ENCODE measurements at places on chromosomes 4 and X. TPM values are rescaled to one million over a fixed set of nuclear protein-coding genes. Genes with fewer than 3 reads are reported as not detected.

DNA sequence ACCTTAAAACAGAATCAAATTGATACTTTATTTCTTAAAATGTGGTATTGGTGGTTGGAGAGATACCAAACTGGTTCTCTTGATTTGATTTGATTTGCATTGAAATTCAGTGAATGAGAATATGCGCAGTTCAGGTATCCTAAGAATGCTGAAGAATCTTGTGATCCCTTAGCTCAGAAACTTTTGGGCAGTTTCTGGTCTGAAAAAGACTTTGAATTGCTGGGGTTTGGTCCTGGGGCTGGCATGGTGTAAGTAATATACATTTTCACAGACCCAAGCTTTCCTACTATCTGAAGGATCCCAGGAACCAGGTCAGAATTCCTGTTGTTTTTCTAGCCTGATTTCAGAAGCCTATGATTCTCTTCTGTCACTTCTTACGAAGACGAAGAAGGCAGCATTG is 6.6 kb downstream of the RAB33B start:
- no peak for DNase-seq

- DNase-seq, result no peak
Observed at GRCh38 chr4:36206012-36206411, 38.3 kb downstream of the ARAP2 start.

DNA sequence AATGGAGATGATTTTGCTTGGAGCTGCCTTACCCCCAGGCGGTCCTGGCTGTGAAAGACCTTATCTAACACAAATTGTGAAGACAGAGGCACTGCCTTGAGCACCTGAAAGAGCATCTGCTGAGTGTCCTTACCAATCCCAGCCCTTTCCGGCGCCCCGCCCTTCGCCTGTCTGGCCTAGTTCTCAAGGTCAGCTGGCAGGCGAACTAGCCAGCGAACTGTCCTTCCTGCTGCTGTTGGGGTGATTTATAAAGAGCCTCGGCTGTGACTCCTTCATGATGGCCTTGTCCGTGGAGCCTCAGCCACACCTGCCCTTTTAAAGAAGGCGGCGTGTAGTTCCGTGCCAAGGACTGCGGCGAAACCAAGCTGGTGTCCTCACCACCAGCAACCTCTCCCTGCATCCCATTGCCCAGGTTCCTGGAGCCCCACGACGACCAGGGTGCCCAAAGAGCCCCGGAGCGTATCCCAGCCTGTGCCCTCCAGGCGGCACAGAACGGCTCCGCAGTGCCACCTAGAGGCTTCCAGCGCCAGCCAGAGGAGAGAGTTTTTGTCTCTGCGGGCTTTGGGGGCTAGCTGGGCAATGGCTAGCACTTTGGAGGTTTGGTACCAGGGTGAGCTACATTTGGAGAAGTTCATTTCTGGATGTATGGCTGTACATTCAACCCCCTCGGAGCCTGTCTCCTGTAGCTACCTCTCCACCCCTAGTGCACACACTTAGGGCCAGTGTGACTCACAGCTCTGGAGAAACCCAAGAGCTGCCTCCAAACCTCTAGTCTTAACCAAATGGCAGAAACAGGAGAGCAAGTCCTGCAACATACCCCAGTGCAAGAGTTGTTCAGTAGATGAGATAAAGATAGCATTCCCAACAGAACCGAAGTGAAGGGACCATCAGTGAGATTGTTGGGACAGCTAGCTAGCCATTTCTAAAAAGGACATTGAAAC is 36.8 kb upstream of the VMA21 start:
- peak; percentile 51 for DNase-seq

- no peak for DNase-seq
Observed at GRCh38 chrX:109848461-109849050, 115.5 kb upstream of the ACSL4 start.

DNA sequence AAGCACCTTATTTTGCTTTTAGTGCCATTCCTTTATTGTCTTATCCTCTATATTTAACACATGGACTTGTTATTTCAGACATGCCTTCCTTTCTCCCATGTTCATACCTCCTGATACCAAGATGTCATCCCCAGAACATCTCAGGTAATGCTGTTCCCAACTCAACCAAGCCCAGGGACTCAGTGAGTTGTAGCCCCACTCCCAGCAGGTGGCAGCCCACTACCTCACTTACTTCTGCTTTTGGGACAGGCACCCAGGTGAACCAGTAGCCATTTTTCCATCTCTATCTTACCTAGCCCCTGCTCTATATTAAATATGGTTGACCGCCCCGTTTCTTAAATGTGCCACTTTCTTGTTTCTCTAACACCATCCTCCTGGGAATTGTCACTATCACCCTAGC is 199.0 kb downstream of the DCHS2 start:
- DNase-seq, result peak; percentile 4

The ERAS gene
- 0.47 TPM for total RNA-seq

The MAGEB2 gene
- total RNA-seq, result not detected

The TEX13B gene
- total RNA-seq, result not detected

GRCh38 chr4:80307183-80307735 is 28.3 kb upstream of the CFAP299 start:
- DNase-seq, result no peak

The TLR1 gene
- 1.3 TPM for total RNA-seq

- DNase-seq, result no peak
Observed at GRCh38 chr4:152954741-152955140, 18.6 kb downstream of the FHDC1 start.

The COL4A5 gene
- 19.8 TPM for total RNA-seq

The PDE5A gene
- total RNA-seq, result 41.9 TPM

DNA sequence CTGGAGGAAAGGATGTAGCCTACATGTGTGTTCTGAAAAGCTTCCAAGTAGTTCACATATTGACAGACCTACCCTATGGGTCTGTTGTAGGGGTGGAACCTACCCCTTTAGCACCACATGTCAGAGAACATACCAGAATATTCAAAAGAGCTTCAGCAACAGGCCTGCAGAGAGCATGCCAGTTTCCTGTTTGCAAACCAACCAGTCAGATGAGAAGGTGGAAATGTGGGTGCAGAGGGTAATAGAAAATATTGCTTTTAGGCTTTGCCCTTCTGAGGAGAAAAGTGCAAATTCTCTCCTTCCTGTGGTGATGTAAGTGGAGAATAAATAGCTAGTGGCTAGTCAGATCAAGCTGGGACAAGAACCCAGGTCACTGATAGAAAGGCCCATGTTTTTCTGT is 16.4 kb downstream of the INTS6L start:
- DNase-seq, result no peak

The FRAS1 gene
- total RNA-seq, result 29.4 TPM

- DNase-seq, result no peak
Observed at GRCh38 chr4:15413010-15413622, 14.7 kb upstream of the C1QTNF7 start.

The ADH1B gene
- not detected for total RNA-seq

The GBA3 gene
- total RNA-seq, result 0.54 TPM

DNA sequence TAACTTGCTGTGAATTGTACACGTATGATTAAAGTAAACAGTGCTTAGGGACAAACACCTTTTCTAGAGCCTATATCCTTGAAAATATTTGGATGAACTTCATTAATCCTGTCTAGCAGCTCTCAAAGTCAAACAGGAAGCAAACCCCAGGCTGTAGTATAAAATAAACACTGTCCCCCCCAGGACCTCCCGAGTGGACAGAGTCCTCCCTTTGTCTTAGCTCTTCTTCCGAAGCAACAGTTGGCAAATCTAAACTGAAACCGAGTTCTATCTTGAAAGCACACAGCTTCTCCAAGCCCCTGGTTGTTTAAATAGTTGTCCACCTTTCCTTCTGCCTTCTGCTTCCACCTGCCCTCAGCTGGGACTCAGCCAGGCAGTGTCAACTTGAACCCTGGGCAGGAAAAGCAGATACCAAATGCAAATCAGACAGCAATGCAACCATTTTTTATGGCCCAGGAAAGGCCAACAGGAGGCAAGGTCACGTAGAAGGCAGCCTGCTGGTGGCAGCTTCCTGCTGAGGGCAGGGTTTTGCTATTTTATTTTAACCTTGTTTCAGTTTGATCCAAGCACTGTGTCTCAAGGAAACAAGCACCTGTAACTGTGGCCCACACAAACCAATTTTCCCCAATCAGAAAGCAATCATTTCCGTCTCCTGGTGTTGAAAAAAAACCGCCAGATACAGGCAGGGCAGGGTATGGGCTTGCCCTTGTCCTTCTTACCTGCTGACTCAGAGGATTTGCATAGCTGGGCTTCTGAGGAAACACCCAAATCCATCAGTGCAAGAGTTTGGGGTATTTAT is 110.3 kb upstream of the KIT start:
- no peak for DNase-seq

DNA sequence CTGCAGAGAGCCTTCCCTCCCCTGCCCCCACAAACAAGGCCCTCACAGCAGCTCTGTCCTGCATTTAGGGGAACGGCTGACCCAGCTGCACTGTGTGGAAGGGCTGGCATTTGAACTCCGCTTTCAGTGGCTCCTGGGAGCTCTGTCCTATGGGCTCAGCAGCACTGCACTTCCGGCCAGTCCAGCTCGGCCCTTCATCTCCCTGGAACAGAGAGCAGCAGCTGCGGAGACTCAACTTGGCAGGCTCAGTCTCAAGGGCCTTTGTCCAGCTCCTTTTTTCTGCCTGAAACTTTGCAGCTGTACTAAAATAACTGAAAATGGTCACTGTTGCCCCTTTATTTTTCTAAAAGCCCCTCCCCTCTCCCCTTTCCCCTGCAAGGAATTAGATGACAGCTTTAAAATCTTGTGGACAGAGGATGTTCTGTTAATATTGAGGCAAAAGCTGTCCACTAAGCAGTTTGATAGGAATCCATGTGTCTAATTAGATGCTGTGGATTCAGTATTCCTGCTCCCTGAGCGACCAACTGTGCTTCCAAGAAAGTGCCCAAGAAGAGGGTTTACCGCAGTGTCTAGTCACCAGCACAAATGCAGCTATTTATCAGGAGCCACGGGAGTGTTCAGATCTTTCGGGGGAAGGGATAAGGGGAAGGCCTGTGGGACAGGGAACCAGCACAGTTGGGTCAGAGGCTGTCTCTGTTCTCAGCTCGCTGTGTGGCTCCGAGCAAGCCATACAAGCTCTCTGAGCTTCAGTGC is 133.1 kb downstream of the AFAP1 start:
- DNase-seq, result no peak

GRCh38 chrX:31213941-31214340 is 142.1 kb upstream of the FTHL17 start:
- peak; percentile 36 for DNase-seq

GRCh38 chr4:110055158-110055768 is 142.6 kb downstream of the EGF start:
- no peak for DNase-seq

The FGB gene
- 0.38 TPM for total RNA-seq

The MAGEB16 gene
- total RNA-seq, result not detected

DNA sequence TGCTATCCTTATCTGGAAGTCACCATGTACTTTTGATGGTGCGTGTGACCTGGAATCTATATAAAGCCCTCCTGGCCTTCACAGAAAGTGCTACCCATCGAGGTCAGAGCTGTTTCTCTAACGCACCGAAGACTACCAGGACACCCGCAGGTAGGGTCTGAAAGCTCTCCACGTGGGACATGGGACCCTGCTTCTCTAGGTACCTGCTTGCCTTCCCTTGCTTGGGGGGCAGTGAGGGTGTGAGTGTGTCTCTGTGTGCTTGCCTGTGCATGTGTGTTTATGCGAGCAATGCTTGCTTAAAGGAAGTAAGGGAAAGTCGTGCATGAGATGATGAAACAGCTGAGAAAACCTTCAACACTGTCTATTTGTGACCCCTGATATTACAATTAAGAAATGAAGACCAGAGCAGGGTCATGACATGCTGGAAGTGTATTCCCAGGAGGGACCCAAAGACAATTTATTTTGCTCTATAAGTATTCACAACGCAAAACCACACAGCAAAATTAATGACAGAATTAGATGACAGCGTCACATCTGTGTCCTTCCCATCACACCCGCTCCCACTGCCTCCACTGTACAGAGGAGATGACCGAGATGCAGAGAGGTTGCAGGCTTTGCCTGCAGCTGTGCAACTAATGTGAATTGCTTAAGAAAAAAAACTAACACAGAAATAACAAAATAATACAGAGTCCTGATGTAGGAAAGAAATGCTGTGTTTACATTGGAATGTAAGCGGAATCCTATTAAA is 76.4 kb upstream of the HELT start:
- no peak for DNase-seq

DNA sequence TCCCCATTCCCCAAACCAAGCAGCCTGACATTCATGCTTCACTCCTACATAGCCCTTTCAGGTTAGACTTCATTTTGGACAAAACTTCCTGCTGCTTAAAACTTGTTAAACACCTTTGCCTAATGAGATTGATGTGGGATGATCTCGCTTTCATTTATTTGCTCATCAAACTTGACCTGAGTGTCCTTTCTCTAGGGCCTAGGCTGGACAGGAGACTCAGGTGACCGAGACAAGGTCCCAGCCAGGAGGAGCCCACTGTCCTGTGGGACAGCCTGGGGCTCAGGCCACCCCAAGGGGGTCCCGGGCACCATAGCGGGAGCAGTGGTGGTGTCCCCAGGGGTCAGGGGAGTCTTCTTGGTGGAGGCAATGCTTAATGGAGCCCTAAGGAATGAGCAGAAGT is 23.7 kb upstream of the PSAPL1 start:
- no peak for DNase-seq

GRCh38 chr4:42066402-42066801 is 76.1 kb downstream of the SLC30A9 start:
- no peak for DNase-seq

GRCh38 chr4:83151651-83152050 is 37.1 kb upstream of the PLAC8 start:
- DNase-seq, result no peak

GRCh38 chrX:119130911-119131310 is 3.3 kb upstream of the KIAA1210 start:
- no peak for DNase-seq

The LRIT3 gene
- 0.09 TPM for total RNA-seq

- no peak for DNase-seq
Observed at GRCh38 chr4:20680736-20681135, 19.5 kb upstream of the PACRGL start.

- DNase-seq, result no peak
Observed at GRCh38 chr4:2060611-2061185, 1.6 kb downstream of the NAT8L start.

The RAB33A gene
- total RNA-seq, result not detected

GRCh38 chr4:104625706-104626105 is 131.0 kb upstream of the CXXC4 start:
- no peak for DNase-seq

DNA sequence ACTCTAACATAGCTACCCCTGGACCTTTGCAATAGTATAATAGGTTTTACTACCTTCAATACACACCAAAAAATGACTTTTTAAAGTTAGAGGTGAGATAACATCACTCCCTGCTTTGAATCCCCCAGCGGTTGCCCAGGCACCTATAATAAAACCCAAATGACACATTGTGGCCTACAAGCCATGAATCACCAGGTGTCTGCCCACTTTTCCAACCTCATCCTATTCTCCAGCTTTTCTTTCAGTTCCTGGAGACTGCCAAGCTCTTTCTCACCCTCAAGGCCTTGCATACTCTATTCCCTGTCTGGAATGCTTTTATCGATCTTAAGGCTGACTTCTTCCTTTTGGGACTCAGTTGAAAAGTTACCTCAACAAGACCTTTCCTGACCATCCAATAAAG is 16.4 kb upstream of the PRSS48 start:
- no peak for DNase-seq

The CHM gene
- 24.3 TPM for total RNA-seq

- no peak for DNase-seq
Observed at GRCh38 chr4:111268769-111269414, 646.0 kb upstream of the PITX2 start.
